ENCODE measurements at places on chromosomes 7 and 10. TPM values are rescaled to one million over a fixed set of nuclear protein-coding genes. Genes with fewer than 3 reads are reported as not detected.
A peak's percentile ranks its signal among the peaks of the same experiment; 100 is the strongest.

Gene CPA4
- total RNA-seq: 4.3 TPM

Gene ADCY1
- 0.61 TPM for total RNA-seq

Gene CLRN3
- not detected for total RNA-seq

Gene DGKI
- 1.4 TPM for total RNA-seq

DNA sequence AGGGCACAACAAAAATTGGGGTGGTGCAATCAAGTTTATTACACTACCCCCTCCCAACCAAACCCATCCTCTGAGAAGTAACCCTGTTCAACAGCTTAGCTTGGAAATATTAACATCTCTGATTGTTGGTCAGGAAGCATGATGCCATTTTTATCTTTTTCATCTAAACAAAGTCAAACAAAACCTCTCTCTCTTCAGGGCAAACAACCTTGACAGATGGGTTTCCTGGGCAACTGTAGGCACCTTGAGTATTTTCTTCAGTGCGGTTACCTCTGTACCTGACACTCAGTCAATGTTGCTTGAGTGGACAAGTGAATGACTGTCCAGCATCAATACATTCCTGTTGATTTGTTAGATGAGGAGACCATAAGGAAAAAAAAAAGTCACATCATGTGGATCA is 183.6 kb downstream of the NRP1 start:
- no peak for DNase-seq

- DNase-seq: no peak
Measured at GRCh38 chr10:70742537-70743429, 42.4 kb downstream of the TBATA start.

DNA sequence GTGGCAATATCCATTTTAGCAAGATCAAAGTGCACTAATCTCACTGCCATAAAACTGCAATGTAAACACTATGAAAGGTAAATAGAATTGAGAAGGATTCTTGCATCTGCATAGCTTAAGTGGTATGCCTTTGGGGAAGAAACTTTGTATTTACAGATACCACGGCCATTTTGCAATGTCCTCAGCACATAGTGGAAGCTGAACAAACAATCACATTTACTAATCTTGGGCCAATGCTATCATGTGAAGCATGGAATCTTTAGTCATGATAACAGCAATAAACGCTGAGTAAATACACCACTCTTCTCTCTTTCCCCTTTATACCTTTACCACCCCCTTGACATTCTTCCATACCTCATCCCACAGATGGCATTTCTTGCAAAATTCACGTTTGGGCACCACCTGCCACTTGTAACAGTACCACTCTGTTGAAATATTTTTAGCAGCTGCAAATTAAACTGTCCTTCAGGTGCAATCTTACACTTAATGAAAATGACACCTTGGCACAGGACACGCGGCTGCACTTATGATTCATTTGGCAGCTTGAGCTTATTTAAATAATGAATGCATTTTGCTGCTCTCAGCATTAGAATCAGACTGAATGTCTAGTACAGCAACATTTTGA is 171.8 kb downstream of the SEMA3A start:
- peak; percentile 25 for DNase-seq

GRCh38 chr7:149735779-149736477 is 37.5 kb downstream of the ZNF467 start:
- no peak for DNase-seq

- no peak for DNase-seq
Measured at GRCh38 chr10:11901036-11901301, 77.8 kb downstream of the PROSER2 start.

DNA sequence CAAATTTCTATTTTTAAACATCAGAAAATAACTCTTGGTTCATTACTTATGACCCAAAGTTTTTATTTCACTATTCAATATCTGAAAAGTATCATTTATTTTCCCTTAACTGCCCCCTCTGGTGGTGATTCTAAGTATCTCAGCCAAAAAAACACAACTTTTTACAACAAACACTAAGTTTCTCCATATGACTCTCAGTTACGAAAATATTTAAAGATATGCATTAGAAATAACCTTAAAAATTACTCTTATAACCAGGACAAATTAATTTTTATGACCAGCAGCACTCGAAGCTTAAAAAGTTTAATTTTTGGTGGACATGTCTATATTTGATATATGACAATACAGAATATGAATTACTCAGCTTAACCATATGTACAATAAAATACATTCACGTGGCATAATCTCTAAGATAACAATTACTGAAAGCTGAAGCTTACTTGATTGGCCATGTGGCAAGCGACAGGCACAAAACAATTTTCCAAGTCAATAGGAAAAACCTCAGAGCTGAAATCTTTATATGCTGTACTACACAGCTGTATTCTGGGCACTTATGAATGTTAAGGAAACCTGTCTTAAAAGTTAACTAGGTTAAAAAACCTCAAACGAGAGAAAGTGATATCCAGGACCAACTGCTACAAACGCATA is 2.3 kb downstream of the HNRNPA2B1 start:
- peak; percentile 56 for DNase-seq

DNA sequence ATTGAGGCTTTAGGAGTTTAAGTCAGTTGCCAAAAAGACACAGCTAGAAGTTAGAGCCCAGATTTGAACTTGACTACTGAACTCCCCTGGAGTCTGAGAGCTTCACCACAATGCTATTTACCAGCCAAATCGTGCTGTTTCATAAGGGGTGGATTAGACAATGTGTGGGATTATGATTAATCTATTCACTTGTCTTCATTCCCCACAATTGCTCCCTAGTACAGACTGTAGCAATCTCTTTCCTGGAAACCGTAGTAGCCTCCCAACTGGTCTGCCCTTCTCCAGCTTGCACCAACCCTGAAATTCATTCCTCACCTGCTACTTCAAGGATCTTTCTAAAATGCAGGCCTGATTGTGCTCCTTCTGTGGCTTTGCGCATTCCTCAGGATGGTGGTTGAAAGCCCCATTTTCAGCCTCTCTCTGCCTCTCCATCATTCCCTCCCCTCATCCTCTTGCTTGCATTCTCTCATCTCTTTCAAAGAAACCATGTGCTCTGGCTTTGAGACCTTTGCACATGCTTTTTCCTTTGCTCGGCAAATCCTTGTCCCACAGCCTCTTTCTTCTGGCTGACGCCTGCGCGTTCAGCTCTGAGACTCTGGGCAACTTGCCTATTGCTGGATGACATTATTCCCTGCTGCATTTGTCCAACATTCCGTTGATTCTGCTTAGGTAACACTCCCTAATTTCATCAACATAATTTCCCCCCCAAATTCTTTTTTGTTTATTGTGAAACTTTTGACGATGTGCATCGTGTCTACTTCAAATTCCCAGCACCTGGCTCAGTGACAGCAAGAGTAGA is 145.1 kb downstream of the ADRA2A start:
- DNase-seq: no peak

GRCh38 chr10:6478722-6479121 is 101.4 kb downstream of the PRKCQ start:
- no peak for DNase-seq

- DNase-seq: no peak
Measured at GRCh38 chr7:55527307-55527706, 45.0 kb downstream of the VOPP1 start.

GRCh38 chr7:33671531-33672262 is 233.6 kb upstream of the BMPER start:
- DNase-seq: no peak

DNA sequence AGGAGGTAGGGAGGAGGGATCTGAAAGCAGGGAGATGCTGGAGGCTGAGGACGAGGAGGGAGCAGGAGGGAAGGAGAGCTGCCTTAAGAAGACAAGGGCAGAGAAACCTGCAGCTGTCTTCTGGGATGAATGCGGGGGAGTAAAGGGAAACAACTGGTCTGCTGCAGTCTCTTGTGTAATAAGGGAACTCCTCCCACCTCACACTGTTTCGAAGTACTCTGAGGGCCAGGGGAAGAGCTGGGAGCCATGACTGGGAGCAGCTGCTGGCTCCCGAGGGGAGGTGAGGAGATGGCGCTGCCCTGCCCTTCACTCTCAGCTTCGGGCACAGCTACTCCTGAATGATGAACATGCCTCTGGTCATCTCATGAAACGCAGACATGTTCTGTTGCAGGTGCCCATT is 65.1 kb downstream of the CLEC2L start:
- DNase-seq: peak; percentile 32

- peak; percentile 54 for DNase-seq
Measured at GRCh38 chr7:137932881-137933269, 69.0 kb downstream of the CREB3L2 start.

GRCh38 chr10:102394079-102394800 is 1.3 kb upstream of the NFKB2 start:
- DNase-seq: peak; percentile 96

Data from MCF 10A (cell line).